Stimulated activated CD4-positive, alpha-beta T cell treated with anti-CD3 and anti-CD28 coated beads, Interleukin-2, amount 100 ng/mL, for 4 hours (primary cell): ENCODE measurements at places on chromosomes 4 and X.

- no peak for DNase-seq
Measured at GRCh38 chr4:99008051-99008450, 12.5 kb downstream of the METAP1 start.

DNA sequence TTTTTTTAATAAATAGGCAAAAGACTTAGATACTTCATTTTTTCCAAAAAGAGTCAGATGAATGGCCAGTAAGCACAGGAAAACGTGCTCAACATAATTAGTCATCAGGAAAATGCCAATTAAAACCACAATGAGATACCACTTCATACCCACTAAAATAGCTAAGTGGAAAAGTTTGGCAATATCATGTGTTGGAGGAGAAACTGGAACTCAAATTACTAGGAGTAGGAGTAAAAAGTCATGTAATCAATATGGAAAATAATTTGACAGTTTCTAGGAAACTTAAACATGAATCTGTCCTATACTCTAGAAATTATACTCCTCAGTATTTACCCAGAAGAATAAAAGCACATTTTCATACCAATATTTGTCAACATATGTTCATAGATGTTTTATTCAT is 449.8 kb downstream of the INPP4B start:
- no peak for DNase-seq

DNA sequence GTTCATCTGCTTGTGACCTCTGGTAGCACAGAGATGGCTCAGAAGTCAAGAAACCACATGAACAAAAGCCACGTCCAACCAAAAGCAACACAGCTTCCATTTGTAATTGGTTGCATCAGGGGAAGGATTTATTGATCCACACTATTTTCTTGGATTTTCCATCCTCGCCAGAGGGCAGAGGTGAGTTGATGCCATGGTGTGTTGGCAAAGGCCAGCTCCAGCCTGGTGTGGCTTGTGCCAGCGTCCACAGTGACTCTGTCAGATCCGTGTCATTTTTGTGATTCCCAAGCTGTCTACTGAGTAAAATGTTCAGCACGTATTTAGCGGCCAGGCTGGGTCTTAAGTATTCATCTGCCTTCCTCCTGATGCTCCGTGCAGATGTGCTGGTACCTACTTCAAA is 30.0 kb upstream of the SMIM10L2A start:
- DNase-seq = no peak

DNA sequence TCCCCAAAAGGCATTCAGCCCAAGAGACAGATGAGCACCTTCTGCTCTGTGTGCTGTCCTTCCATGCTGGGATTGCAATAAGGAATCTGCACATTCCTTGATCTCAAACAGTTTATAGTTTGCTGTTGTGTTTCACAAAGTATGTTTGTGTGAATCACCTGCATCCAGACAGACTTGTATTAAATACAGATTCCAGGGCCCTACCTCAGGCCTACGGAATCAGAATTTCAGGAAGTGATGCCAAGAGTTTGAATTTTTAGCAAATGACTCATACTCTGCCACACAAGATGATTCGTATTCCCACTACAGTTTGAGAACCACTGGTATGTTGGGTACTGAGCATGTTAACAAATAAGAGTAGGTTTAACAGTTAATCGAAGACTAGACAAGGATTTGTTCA is 7.0 kb downstream of the VAMP7 start:
- DNase-seq = no peak

DNA sequence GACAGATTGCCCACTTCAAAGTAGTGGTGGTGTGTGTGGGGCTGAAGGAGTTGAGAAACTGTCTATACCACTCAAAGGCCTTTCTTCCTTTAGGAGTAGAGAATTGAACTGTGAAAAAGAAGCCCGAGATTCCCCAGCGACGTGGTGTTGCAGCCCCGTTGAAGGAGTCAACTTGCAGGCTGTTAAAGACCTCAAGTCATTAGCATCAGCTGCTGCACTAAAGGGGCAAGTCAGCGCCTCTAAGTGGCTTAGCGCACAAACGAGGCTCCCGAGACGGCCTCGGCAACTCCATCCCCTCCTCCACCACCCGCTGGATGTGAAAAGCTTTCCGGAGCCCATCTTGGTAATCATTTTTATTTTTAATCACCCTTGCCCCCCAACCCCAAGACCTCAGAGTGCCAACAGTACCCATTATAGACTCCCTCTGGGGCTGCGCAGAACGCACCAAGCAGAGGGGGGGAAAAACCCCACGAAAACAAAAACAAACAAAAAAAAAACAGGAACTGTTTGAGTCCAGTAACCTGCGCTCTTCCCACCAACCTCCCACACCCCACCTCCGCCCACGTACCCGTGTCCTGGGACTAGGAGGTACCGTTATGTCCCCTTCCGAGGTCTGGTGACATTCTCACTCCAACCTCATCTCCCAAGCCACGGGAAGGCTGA is 913 bp upstream of the PRDM8 start:
- no peak for DNase-seq

GRCh38 chr4:101958547-101958946 is 168.0 kb downstream of the BANK1 start:
- DNase-seq = no peak
